ENCODE measurements at places on chromosomes 1 and 21. TPM values are rescaled to one million over a fixed set of nuclear protein-coding genes. Genes with fewer than 3 reads are reported as not detected.

LIX1L gene
- total RNA-seq, result 38.9 TPM

FCRLA gene
- total RNA-seq, result 2.2 TPM

IGSF3 gene
- total RNA-seq, result 5.0 TPM

CNKSR1 gene
- not detected for total RNA-seq

CELA2A gene
- total RNA-seq, result not detected

S100A7A gene
- total RNA-seq, result not detected

GSTM5 gene
- not detected for total RNA-seq

CD84 gene
- not detected for total RNA-seq

PHACTR4 gene
- total RNA-seq, result 0.07 TPM

PLXNA2 gene
- 0.56 TPM for total RNA-seq

- no peak for DNase-seq
Measured at GRCh38 chr1:150224983-150225382, 10.9 kb downstream of the ANP32E start.

DNA sequence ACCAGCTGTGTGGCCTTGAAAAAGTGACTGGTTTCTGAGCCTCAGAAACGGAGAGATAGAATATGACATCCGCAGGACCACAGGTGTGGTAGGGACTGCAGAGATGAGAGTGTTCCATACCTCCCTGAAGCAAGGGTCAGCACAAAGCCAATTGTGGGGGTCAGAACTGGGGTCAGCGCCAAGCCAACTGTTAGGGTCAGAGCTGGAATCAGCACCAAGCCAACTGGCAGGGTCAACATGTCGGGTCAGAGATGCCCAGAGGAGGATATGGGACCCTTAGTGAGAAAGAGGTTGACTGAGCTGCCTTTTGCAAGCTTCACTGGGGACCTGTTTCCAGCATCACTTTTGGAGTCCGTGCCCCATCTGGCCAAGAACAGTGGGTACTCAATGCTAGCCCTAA is 93.9 kb downstream of the MATN1 start:
- no peak for DNase-seq

DNA sequence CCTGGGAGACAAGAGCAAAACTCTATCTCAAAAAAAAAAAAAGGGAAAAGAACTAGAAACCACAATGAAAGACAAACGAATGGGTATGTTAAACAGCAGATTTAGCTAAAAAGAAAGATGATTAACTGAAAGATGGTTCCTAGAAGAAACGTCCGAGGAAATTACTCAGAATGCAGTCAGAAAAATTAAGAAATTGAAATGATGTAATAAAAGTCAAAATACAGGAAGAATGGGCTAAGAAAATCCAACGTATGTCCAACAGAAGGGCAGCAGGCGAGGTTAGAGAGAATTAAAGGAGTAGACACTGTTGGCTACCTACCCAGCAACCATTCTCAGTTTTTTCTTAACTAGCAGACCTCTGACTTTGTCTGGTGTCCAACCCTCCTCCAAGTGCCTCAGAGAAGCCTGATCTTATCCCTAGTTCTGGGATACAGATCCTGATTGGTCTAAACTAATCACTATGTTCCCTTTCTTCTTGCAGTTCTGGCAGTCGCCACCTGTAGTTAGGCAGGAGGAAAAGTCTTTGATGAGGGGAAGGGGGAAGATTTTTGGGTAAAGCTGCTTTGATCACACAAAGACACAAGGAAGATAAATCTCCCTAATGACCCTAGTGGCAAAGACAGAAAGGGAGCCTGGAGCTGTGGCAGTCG is 25.7 kb downstream of the GPR161 start:
- DNase-seq, result no peak

DNA sequence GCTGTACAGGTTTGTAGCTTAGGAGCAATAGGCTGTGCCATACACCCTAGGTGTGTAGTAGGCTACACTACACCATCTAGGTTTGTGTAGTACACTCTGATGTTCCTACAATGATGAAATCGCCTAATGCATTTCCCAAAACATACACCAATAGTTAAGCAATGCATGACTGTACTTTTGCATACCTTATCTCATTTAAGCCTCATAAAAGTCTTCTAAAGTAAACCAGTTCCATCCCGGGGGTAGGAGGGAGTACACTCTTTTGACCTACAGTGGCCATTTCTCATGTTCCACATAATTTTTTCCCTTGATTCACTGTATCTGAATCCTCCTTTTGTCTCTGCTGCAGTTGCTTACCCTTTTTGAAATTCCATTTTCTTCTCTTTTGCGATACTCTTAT is 12.2 kb downstream of the TRMT13 start:
- DNase-seq, result no peak

GRCh38 chr1:3945222-3945621 is 45.1 kb upstream of the C1orf174 start:
- DNase-seq, result no peak

GRCh38 chr1:56227886-56228285 is 351.5 kb downstream of the PLPP3 start:
- no peak for DNase-seq

GRCh38 chr1:14677292-14677971 is 78.9 kb downstream of the KAZN start:
- no peak for DNase-seq

DNA sequence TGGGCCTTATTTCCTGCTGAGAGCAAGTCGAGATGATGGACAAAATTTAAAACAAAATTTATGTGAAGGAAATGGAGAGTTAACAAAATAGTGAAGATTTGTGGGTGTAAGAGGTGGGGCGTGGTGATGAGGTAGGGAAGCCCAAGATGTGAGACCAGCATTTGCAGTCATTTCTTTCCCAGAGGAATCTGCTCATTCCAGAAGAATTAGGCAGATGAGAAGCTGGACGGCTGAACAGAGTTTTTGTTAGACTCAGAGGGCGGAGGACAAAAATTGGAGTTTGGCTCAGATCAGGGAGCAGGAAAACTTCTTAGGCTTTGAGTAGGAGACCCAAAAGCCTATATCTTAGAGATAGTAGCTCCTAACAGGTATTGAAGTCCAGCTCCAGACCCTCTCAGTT is 65.3 kb downstream of the CAMTA1 start:
- no peak for DNase-seq

GRCh38 chr1:25727635-25728286 is 72.2 kb upstream of the SELENON start:
- DNase-seq, result no peak

DNA sequence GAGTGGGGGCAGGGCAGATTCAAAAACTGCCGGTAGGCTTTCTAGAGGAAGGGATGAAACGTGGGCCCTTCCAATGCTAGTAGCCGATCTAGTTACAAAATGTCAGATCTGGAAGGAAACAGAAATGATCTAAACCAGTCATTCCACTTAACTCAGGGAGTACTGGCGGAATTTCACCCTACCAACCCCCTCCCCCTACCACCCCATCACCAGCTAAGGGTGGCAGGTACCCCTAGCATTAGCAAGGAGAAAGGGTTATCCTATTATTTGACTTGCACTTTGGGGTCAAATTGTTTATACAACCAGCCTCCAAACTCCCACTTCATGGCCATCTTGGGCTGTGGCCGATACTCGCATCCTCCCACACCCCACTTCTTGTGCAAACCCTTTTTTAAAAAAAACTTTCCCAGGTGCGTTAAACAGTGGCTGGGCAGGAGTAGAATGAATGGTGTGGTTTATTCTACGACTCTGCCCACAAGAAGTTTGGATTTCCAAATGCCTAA is 644 bp upstream of the MRPL24 start:
- DNase-seq, result no peak

- no peak for DNase-seq
Measured at GRCh38 chr1:5755552-5756125, 236.6 kb downstream of the NPHP4 start.

GRCh38 chr1:8825985-8826481 is 8.6 kb upstream of the RERE start:
- DNase-seq, result peak; percentile 94

Data from MG63 (cell line).